Naive B cell (primary cell): ENCODE measurements at places on chromosomes 4 and X. TPM values are rescaled to one million over a fixed set of nuclear protein-coding genes. Genes with fewer than 3 reads are reported as not detected.

SYTL4 gene
- polyA plus RNA-seq: 0.27 TPM

PITX2 gene
- not detected for polyA plus RNA-seq

PABPC5 gene
- not detected for polyA plus RNA-seq

ZDHHC15 gene
- polyA plus RNA-seq: not detected

DMRTC1 gene
- polyA plus RNA-seq: not detected

MTNR1A gene
- not detected for polyA plus RNA-seq

DNA sequence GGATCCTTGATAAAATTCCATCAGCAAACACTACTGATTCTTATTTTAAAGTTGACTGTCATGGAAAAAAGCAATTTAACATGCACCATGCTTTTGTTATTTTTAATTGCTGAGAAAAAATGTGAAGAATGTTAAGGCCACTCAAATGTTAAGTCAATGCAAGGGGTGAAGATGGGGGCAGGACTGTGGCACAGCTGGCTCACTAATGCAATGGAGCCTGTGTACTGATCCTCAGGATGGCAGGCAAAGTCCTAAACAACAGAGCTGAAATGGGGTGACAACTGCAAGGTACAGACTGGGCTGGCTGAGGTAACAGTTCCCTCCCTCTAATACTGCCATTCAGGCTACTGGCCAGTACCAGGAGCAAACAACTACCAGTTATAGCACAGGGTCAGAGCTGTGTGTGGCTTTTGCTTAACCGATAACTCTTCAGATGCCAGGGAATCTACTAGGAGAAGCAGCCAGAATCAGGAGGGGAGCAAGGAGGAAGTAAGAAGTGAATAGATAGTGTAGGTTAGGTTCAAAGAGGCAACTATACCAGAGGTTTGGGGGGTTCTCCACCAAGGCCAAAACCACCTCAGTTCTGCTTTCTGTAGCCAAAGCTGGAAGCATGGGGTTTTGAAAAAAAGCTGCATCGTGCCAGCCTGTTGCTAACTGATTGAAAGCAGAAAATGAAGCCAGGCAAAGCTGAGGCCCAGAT lies 372.6 kb downstream of the OPHN1 start:
- DNase-seq: no peak

DNA sequence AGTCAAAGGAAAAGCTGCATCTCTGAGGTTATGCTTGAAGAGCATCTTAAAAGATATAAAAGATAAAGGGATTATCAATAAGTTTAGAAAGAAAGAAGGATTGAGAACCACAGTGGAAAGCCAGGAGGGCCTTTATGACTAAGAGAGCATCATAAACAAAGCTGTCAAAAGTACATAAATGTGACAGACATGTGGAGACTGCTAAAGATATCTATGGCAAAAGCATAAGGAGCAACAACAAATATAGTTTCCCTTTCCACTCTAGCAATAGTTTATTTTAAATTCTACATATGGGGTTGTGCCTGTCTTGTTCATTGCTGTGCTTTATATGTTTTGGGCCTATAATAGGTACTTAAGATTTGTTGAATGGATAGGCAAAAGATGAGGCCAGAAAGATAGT lies 97.3 kb downstream of the RNF150 start:
- no peak for DNase-seq

DNA sequence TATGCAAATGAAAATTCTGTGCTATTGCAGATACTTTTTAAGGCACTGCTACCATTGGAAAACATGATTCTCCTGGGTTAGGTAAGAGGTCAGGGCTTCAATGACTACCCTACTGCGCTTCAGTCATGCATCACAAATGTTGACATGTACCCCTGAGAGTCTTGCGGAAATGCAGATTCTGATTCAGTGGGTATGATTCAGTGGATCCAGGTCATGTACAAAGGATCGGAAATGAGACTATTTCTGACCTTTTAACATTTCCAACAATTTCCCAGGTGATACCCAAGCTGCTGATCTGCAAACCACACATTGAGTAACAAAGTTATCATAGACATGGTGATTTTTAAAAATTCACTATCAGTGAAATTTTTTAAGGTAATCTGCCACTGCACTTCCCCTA lies 62.6 kb downstream of the DDX53 start:
- no peak for DNase-seq

DNA sequence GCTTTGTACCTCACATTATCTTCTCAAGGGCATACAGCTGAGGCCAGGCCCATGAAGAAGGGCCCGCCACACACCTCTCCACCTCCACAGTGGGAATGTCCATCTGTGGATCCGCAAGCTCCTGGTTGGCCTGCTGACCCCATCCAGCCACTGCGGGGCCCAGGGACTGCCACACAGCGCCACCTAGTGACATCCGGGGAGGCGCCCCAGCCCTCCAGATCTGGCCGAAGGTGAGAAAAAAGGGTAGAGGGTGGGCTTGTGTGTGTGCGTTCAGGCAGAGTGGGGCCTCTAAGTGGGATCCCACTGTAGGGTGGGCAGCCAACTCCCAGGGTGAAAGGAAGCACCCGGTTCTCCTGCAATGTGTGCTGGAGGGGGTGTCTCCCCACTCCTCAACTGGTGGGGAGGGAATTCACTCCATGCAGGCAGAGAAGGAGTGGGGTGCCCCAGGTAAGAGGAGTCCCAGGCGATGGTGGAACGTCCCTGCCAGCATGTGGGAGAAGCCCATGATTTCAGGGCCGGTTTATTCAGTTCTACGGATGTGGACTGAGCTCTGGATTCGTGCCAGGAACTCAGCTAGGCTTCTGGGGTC lies 117.3 kb downstream of the ENPP6 start:
- no peak for DNase-seq

- DNase-seq: no peak
These were observed 46.2 kb downstream of the SEPTIN11 start for GRCh38 chr4:76995776-76996175.

DNA sequence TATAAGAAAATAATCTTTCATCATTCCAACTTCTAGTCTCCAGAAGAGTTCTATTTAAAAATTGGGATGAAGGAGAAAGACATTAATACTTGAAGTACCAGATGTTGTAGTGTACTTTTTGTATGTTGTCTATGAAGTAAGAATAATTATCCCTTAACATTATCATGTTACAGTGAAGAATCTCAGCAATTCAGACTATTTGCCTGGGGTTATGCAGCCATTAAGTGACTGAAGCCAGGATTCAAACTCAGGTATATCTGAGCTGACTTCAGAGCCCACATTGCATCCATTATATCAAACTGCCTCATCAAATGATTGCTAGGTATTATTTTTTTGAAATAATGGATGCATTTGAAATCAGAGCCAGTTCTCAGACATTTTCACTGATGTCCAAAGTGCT lies 76.1 kb upstream of the FHDC1 start:
- no peak for DNase-seq

DNA sequence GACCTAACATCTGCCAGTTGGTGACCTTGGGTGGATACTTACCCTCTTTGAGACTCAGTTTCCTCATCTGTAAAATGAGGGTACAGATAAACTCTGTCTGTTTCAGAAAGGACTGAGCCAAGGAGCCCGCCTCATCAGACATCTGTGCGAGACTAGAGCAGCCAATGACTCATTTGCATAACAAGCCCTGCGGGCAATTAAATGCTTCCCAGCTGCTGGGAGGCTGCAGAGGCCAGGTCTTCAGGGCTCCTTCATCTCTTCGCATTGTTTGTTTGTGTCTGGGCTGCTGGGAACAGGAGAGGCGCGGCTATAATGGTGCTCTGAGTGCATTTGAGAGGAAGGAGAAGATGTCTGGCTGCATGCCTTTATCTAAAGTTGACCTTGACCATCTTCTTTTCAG lies 85.0 kb downstream of the ADRA2C start:
- DNase-seq: no peak
